ENCODE measurements at places on chromosomes 7 and 10.
A peak's percentile ranks its signal among the peaks of the same experiment; 100 is the strongest.

DNA sequence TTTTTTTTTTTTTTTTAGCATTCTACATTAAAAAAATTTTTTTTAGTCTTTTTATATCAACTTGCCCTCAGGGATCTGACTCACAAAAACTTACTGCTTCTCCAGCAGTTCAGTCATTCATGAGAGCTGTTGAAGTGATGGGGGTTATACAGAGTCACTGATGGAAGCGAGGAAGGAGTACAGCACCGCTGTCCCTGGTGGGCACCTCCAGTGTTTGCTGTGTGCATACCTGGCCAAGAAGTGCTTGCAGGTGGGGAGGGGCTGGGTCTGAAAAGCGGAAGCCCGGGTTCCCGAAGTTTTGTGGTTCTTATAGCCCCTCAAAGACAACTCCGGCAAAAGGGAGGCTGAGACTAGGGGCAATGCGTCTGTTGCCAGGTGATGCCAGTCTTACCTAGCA lies 46.2 kb downstream of the MINDY4 start:
- DNase-seq = no peak

GRCh38 chr7:6461946-6462550 lies 14.3 kb upstream of the DAGLB start:
- no peak for DNase-seq

DNA sequence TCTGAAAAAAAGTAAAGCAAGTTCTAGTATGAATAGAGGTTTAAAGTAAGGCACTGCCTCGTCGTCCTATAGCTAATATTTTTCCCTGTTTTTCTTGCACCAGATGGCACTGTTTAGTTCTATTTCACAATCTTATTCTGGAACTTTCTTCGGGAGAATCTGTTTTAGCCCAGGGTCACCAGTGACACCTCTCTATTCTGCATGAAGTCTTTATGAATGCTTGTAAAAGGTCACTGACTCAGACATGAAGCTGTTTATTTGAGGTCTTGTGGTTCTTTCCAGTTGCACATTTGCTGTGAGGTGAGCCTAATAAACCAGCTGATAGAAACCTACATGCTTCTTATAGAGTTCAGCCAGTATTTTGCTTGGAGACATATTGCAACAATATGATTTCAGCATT lies 444.3 kb downstream of the AUTS2 start:
- DNase-seq = no peak

- DNase-seq = no peak
Observed at GRCh38 chr7:96952974-96953391, 52.4 kb upstream of the DLX6 start.

DNA sequence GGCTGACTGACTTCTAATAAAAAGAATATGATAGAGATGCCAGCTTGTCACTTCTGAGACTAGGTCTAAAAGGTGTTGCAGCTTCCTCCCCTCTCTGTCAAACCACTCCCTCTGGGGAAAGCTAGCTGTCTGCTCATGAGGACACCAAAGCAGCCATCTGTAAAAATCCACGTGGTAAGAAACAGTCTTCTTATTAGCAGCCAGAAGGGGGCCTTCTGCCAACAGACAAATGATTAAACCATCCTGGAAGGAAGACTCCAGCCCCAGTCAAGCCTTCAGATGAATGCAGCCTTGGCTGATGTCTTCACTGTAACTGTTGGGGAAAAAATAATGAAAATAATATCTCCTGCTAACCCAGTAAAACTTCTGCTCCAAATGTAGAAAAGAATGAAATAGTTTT lies 41.9 kb upstream of the DAGLB start:
- DNase-seq = no peak

GRCh38 chr7:80883154-80884025 lies 35.5 kb downstream of the SEMA3C start:
- no peak for DNase-seq

DNA sequence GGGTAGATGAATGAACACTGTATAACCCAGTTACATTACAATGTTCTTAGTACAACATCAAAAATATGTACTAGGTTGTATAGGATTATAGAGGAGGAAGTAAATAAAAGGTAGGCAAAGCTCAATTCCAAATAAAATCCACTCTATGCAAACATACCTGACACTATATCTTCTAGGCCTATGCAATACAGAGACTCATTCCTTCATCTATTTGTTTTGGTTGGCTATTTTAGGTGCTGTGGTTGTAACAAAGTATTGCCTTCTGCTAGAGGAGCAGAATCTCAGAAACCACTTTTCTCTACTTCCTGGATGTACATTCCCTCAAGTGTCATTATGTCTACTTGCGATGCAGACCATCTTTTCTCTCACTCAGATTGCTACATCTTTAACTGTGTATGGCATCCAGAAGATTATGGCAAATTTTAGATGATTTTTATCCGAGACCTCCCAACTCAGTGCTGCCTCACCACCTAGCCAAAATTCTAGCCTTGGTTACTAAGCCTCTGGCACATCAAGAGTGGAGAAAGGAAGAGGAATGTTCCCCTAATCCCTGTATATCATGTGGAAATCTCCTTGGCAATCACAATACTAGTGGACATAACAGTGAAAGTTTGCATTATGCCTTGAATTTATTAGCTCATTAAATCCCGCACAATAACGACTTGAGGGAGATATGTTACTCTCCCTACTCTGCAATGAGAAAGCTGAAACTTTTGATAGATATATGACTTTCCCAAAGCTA lies 5.5 kb upstream of the TFPI2 start:
- DNase-seq = no peak

- DNase-seq = peak; percentile 28
Observed at GRCh38 chr10:95266674-95267095, 24.1 kb downstream of the PDLIM1 start.

DNA sequence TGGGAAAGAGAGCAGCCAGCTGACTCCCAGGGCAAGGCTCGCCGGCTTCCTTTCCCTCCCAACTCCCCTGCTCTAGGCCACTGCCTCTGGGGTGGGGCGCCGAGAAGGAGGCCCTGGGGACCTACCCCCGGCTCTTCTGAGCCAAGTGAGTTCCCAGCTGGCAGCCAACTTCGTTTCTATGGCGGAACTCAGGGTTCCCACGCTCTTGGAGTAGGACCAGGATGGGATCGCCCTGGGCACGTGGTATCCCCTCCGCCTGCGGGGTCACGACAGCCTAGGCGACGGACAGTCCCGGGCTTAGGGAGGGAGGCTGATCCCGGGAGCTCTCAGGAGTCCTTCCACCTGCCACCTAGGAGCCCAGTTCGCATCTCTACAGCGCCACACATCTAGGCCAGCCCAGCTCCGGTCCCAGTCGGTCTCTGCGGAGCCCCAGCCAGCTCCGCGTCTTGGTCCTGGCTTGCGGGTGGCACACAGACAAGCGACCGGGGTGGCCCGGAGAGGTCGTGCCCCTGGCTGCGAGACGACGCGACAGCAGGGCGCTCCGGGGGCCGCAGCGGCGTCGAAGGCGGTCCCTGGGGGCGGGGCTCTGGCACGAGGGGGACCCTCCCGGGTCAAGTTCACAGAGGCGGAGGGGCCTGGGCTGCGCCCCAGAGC lies 20.5 kb upstream of the GATA3 start:
- no peak for DNase-seq

DNA sequence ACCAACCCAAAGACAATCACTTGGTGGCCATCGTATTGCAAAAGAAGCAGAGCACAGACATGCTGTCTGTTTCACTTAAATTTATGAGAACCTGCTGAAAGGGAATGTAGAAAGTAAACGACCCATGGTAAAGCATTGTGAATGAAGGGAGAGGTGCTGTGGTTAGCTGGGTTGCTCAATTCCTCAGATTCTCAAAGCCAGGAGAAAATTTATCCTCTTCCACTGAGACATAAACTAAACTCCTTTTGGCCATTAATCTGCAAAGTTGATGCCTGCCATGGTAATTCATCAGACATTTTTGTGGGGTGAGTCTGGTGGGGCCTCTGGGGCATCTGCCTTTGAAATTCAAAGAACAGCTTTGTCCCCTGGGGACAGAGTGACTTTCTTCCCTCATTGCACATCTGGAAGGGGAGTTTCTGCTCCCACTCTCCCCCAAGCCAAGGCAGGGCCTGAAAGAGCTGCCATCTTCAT lies 951.0 kb downstream of the LRMDA start:
- DNase-seq = no peak

DNA sequence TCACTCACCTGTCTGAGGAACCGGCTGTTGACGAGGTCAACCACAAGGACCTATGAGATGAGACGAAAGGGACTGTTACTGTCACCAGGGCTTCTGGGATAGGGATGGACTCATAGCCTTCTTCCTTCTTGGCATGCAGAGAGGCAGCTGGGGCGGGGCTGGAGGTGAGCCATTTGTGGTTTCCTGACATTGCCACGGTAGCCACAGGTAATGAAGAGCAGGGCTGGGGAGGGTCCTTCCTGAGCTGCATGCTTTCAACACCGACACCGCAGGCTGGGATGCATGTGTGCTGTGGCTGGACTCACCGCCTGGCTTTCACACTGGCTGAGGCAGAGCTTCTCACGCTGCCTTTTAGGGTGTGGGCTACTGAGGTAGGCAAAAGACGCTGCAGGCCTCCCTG lies 46.4 kb upstream of the MKRN1 start:
- no peak for DNase-seq

DNA sequence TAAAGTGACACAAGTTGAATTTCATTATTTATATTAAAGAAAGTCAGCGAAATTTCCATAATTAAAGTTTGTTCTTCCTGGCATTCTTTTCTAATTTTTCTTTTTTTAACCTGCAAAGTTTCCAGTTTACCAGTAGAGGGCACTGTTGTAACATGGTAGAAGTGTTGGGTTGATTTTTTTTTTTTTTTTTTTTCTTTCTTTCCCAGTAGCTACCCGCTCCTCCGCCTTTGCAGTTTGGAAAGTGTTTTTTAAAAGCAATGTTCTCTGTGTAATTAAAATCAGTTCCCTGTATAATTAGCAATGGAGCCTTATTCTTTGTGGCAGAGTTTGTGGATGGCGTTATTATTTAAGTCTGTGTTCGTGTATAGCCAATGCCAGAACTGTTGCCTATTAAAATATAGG lies 53.7 kb downstream of the TAF3 start:
- DNase-seq = no peak

DNA sequence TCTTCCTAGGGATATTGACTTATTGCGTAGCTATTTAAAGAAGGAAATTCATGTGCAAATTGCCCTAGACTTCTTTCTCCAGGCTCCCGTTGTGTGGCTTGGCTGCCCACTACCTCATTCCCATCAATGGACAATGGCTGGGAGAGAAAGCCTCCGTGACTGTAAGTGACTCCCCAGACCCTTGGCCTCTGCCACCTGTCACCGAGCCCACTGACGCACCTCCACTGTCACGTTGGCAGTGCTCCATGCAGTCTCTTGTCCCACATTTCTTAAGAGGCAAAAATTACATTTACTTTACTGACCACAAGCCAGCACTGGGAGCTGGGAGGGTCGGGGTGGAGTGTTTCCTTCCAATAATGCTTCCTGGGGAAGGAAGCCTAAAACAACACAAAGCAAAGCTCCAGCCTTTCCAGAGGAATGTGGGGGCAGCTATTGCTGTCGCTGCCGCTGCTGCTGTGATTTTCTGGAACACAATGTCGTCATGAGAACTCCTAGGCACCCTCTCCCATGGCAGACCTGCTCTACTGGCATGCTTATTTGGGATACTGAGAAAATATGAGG lies 89.7 kb upstream of the STEAP1B start:
- DNase-seq = no peak

- no peak for DNase-seq
Observed at GRCh38 chr7:111765751-111766643, 203.7 kb upstream of the IMMP2L start.

- DNase-seq = no peak
Observed at GRCh38 chr10:125038637-125039036, 96.7 kb downstream of the ZRANB1 start.

DNA sequence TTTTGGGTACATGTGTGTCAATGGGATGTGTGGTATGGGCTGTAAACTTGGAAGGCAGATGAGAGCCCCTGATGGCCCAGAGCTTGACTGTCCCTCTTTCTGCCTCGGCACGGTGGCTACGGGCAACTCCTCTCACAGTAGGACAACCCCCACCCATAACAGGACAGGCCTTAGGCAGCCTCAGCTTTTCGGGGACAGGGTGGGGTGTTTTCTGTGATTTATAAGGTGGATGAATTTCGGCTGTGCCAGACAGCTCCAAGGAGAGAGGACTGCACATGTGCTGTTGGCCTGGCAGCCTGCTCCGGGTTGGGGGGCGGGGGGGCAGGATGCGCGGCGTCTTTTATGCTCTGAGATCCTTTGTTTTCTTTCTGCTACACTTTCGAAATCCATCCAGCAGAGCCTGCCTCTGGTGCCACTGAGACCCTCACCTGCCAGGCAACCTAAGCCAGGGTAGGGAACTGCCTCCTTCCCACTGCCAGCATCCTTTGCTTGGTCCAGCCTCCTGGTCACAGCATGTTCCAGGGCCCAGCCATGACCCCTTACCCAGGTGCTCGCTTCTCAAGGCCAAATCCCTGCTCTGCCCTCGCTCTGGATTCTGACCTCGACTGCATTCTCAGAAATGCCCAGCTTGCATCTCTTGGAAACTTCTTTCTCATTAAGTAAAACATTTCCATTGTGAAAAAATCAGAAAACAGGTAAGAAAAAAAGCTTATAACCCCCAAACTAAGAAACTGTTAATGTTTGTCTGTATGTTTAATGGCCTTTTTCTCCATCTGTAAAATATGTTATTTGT lies 15.4 kb upstream of the BTBD16 start:
- no peak for DNase-seq

DNA sequence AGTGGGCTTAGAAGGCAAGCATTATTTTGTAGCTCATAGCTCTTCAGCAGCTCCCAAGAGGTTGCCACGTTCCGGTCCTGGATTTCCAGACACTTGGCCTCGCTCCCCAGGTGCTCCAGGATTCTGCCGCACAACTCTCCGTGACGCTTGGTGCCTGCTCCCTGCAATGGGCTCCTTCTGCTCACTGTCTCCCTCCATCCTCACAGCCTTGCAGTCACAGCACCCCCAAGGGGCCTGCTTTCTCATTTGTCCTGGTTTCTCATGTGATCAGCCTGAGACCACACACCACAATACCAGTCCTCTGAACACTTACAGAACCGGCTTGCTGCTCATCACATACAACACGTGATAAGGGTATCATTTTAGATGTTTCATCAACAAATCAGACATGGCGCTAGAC lies 9.8 kb downstream of the IGFBP3 start:
- DNase-seq = no peak

GRCh38 chr7:42742318-42742717 lies 169.6 kb downstream of the C7orf25 start:
- DNase-seq = no peak

- no peak for DNase-seq
Observed at GRCh38 chr10:116278846-116279245, 5.8 kb upstream of the GFRA1 start.

- no peak for DNase-seq
Observed at GRCh38 chr7:29587195-29587808, 23.7 kb downstream of the PRR15 start.

GRCh38 chr7:117907049-117907640 lies 33.9 kb upstream of the CTTNBP2 start:
- no peak for DNase-seq

GRCh38 chr10:103130910-103131309 lies 62.2 kb downstream of the NT5C2 start:
- DNase-seq = no peak

GRCh38 chr10:27360581-27361172 lies 120.1 kb upstream of the ACBD5 start:
- DNase-seq = peak; percentile 44

- no peak for DNase-seq
Observed at GRCh38 chr10:69662173-69662877, 32.3 kb downstream of the FAM241B start.

- DNase-seq = no peak
Observed at GRCh38 chr10:62839590-62839989, 23.4 kb upstream of the EGR2 start.

Data from NCI-H2081 treated with DMSO at 0.1 percent for 48 hours (cell line).